ENCODE measurements at places on chromosomes 11 and 22.

DNA sequence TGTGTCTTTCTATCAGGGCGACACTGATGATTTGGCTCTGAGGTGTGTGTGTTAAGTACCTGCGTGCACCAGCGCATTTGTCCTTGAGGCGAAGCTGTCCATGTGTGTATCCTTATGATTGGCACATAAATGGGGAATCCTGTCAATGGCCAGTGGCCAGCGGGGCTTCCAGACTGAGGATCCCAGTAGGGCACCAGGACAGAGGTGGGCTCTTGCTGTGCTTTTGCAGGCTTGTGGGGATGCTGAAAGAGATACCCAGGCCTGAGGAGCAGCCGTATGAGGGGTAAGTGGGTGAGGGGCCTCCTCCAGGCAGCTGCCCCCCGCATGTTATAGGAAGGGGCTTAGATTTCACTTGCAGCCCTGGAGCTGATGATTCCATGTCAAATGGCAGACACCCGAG, 156.8 kb downstream of the ST3GAL4 start:
- no peak for DNase-seq

DNA sequence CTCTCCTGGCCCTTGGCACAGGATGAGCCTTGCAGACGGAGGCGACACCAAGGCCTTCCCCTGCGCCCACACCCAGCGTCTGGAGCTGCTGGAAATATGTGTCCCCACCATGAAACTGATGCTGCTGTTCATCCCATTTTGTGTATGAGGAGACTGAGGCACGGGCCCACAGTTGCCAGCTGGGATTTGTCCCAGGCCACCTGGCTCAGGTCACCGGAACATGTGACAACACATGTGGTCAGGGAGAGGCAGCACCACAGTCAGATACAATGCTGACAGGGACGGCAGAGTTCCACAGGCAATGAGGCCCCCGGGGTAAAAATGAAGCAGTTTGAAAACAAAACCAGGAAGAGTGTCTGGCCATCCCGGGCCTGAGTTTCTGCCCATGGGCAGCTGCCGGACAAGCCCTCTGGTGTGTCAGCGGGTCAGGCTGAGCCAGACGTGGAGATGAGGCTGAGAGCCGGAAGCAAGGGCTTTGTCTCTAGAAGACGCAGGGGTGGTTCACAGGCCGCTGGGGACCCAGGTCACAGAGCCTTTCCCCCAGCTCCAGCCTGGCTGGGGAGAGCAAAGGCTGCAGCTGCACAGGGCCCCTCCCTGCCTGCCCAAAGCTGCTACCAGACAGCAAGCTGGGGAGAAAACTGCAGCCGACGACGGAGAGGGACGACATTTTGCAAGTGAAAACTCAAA, 80.7 kb downstream of the CDKN1C start:
- no peak for DNase-seq

GRCh38 chr11:121667836-121668235, 215.1 kb upstream of the SORL1-AS1 start:
- no peak for DNase-seq

- DNase-seq: no peak
These were observed 5.8 kb upstream of the TTC12 start for GRCh38 chr11:113308601-113309000.

GRCh38 chr11:83656796-83657330, 370.7 kb upstream of the CCDC90B start:
- DNase-seq: no peak

GRCh38 chr11:88594274-88594950, 256.9 kb upstream of the CTSC start:
- no peak for DNase-seq

Data from right kidney (tissue), 9 donors.